Mesangial cell (primary cell): ENCODE measurements at places on chromosomes 12 and 14. TPM values are rescaled to one million over a fixed set of nuclear protein-coding genes. Genes with fewer than 3 reads are reported as not detected.

Gene FOXA1
- total RNA-seq, result 0.16 and 0.63 TPM in 2 replicates

Gene KRT71
- total RNA-seq, result not detected in 2 replicates

Gene CLEC2B
- total RNA-seq, result not detected in 2 replicates

Gene ELK3
- 18.5 and 27.1 TPM in 2 replicates for total RNA-seq

Gene GPD1
- 0.25 and 0.33 TPM in 2 replicates for total RNA-seq

Gene HCAR1
- 1.8 and 3.4 TPM in 2 replicates for total RNA-seq

Gene CMKLR1
- 0.81 TPM in 1 of 2 replicates, not detected in the other for total RNA-seq
